Activated CD4-positive, alpha-beta T cell treated with anti-CD3 and anti-CD28 coated beads, Interleukin-2, amount 50 U/mL, for 48 hours (primary cell): ENCODE measurements at places on chromosomes 7 and 10.
A peak's percentile ranks its signal among the peaks of the same experiment; 100 is the strongest.

DNA sequence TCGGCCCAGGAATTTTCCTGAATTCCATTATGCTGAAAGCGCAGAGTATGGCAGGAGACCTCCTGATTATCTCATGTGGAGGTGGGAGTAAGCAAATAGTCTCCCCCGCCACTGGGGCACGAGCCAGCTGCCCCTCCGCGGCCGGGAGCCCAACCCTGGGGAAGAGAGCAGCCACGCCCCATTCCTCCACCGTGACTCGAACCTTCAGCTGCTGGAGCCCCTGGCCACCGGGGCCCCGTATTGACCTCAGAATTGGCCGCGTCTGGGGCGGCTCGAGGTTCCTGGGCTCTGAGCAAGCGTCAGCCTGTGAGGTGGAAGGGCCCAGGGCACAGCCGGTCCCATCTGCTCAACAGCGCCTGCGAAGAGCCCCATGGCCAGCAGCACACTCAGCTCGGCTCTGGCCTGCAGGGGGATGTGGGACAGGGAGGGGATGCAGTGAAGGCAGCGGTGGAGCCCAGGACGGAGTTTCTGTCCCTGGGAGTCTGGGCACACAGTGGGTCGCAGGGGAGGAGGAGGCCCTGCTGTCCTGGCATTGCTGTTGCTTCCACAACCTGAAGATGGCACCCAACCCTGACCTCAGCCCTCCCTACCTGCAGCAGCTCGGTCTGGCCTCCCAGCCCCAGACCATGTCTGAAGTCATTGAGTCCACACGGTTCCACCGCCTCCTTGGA, 97.8 kb downstream of the CHST15 start:
- DNase-seq, result peak; percentile 19

- no peak for DNase-seq
Measured at GRCh38 chr7:97630116-97630515, 101.8 kb upstream of the TAC1 start.

DNA sequence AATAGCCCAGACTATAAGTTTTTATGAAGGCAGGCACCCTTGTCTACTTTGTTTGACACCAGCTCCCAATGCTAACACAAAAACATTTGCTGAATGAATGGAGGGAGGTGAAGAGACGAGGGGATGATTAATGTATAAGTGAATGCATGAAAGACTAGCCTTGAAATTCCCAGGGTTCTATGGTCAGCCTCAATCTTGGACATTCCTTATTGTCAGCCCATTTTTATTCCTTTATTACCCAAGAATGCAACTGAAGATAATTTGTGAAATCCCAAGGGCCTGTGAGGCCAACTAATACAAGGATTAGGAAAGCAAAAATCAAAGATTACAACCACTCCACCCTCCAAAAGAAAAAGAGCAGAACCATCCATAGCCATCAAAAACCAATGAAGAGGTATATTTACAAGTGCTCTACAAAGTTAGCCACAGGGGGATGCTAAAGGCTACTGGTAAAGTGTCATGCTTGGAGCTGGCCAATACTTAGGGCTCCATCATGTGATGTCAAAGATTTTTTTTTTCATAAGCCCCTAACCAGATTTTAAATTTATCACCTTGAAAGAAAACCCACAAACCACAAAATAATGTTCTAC, 40.0 kb upstream of the ASAH2 start:
- DNase-seq, result no peak

GRCh38 chr10:68813559-68813958, 13.8 kb upstream of the STOX1 start:
- DNase-seq, result no peak

- no peak for DNase-seq
Measured at GRCh38 chr7:140902303-140902953, 22.3 kb downstream of the BRAF start.

- DNase-seq, result no peak
Measured at GRCh38 chr10:132643709-132644526, 106.3 kb downstream of the INPP5A start.

GRCh38 chr10:11270135-11270857, 252.6 kb downstream of the CELF2 start:
- DNase-seq, result peak; percentile 85

DNA sequence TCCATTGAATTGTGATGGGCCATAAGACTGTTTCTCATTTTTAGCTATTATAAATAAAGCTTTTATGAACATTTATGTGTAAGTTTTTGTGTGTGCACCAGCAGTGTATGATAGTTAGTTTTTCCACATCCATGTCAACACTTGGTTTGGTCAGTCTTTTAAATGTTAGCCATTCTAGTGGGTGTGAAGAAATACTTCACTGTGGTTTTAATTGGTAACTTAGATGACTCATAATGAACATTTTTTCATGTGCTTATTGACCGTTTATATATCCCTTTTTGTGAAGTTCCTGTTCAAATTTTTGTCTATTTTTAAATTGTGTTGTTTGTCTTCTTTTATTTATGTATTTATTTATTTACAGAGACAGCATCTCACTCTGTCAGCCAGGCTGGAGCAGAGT, 23.6 kb upstream of the PDK4 start:
- no peak for DNase-seq

- no peak for DNase-seq
Measured at GRCh38 chr7:112779667-112780066, 10.5 kb downstream of the TMEM168 start.

DNA sequence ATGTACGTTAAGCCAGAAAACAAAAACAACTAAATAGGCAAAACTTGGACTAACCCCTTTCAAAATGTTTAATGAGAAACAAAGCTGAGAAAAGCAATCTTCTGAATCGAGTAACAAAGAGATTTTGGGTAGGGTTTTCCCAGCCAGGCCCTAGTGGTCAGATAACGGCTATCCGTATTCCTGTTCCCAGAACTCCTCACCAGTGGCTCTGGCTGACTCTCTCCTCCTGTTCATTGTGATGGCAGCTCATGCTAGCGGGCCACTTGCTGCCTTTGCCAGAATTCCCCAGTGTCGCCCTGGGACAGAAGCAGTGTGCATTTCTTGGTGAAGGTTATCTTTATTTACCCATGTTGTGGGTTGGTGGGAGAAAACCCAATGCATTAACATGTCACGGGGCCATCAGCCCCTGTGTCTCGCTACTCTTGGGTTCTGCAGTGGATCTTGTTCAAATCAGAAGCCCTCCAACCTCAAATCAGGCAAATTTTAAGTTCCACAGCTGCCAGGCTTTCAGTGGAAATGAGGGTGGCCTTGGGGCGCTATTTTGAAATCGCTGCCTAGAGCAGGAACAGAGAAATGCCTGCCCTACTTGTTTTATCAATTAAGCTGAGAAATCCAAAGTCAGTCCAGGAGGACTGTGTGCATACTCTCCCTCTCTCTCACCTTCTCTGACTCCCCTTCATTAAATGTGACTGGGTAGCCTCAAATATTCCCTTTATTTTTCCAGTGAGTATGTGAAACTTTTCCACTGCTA, 164.5 kb upstream of the NPVF start:
- no peak for DNase-seq

DNA sequence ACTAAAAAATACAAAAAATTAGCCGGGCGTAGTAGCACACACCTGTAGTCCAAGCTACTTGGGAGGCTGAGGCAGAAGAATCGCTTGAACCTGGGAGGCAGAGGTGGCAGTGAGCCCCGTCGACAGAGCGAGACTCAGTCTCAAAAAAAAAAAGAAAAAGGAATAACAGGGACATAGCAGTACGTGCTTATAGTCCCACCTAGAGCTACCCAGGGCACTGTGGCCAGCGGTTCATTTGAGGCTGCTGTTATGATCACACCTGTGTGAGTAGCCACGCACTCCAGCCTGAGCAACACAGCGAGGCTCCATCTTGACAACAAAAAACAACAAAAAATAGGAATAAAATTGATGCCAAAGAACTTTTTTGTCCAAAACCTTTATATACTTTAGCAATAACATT, 17.1 kb downstream of the WAPL start:
- no peak for DNase-seq

DNA sequence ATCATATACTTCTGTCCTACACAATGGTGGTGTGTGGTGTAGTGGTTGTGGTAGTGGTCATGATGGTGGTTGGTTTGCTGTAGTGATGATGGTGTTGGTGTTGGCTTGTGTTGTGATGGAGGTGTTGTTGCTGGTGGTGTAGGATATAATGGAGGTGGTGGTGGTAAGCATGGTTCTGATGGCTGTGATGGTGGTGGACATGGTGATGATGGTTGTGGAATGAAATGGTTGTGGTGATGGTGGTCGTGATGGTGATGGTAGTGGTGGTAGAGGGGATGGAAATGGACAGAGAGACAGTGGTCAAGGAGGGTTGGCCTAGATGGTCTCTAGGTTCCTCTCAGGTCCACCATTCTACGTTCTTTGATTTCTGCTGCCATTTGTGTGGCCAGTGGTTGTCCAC, 44.7 kb downstream of the FAM241B start:
- DNase-seq, result no peak

DNA sequence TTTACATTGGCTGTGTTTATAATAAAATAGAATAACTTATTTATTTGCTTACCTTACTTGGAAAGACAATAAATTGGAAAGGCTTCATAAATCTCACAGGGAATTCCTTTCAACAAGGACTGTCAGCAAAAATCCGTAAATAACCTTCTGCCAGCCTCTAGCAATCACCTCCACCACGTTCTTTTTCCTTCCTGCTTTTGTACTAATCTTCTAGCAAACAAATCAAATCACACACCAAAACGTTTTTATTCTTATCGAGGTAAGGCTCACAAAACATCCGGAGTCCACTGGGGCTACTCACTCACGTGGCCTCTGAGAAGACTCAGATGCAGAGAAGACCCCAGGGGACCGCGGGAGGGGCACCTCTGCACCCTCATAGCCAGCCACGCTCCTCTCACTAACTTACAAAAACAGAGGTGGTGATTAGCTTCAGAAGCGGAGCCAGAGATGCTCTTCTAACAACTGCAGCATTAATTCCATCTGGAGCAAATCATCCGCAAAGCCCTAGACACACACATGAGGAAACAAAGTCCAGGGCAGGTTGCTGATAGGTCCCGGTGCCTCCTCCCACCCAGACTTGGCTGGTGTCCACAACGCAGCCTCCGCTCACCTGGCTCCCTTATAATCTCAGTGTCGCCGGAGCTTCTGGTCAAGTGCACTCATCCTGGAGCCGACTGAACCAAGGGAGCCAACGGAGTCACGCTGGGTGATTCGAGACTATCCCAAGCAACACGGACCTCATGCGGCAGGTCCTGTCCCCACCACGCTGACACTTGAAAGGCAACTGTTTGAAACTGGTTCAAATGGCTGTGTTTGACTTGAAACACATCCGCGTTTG, 22.5 kb downstream of the CTBP2 start:
- DNase-seq, result no peak

DNA sequence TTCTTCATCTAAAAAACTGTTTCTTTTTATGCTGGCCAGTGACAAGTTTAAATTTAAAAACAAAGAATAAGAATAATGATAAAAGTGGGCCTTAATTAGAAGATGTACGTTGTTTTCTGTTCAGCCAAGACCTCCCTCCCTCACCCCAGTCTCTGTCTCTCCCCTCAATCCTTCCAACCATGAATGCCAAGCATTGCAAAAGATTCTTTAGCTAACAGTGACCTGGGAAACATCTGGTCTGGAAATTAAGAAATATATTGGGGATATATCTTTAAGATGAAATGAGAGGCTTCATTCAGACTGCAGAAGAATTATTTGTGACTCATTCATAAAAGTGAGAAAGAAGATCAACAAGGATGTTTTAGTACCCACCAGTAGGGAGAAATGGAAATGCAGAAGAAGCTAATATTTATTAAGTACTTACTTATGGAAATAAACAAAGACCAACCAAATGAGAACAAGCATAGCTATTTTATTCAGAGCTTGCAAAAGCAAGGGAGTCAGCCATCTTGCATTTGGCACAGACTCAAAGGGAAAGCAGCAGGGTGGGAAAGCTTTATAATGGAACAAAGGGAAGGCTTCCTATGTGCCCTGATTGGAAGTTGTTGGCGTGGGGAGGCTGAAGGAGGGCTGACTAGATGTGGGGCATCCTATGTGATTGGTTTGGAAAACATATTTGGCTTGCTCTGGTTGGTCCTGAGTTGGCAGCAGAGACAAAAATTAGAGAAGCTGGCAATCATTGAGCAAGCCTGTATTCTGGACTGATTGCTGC, 595.4 kb upstream of the GHITM start:
- DNase-seq, result no peak

DNA sequence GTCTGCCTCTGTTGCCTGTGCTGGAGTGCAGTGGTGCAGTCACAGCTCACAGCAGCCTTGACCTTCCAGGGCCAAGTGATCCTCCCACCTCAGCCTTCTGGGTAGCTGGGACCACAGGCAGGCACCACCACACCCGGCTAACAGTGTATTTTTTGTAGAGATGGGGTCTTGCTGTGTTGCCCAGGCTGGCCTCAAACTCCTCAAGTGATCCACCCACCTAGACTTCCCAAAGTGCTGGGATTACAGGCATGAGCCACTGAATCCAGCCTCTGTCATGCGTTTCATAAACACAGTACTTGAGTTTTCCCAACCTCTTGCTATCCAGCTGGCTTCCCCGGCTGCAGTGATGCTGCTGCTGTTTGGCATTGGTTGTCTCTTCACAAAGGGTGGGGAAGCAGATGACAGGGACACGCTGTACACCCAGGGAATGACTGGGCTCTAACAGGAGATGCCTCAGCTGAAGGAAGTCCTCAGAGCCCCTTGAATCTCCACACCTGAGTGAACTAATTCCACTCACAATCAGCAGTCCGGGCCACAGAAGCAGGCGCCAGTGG, 191.5 kb downstream of the DIP2C start:
- no peak for DNase-seq

GRCh38 chr7:111126987-111127386, 36.1 kb downstream of the LRRN3 start:
- DNase-seq, result no peak

- DNase-seq, result no peak
Measured at GRCh38 chr7:157176771-157177170, 38.0 kb downstream of the UBE3C start.

DNA sequence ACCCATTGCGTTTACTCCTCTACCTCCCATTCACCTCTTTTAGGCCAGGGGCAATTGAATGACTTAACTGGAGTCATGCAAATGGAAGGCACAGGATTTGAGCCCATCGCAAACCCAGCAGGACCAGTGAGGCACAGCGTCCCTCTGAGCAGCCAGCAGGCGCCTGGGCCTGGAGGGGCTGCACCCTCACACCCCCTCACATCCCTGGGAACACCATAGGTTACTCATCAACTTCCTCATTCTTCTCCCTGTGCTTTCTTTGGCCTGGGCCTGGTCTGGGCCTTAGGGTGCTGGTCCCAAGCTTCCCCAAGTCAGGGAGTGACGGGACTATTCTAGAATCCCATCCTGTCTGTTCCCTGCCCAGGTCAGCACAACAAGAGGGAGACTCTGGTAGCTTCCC, 169.4 kb upstream of the EEPD1 start:
- DNase-seq, result no peak

DNA sequence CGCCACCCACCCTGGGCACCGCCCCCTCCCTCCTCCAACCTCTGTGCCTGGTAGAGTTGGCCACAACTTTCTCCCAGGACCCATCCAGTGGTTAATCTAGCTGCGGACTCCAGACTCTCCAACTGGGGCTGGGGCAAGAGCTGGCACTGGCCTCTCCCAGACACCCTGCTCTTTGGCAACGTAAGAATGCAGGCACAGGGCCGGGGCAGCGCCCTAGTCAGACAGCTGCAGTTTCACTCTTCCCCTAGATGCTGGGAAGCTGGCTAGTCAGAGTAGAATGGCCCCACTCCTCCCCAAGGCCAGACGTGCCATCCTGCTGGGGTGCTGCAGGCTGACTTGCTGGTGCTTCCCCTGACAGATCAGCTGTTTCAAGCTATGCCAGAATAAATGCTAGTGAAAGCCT, 22.1 kb downstream of the HSPA12A start:
- no peak for DNase-seq

GRCh38 chr10:62735464-62736167, 68.9 kb upstream of the ADO start:
- no peak for DNase-seq
